ENCODE measurements at places on chromosomes 3 and 15.

DNA sequence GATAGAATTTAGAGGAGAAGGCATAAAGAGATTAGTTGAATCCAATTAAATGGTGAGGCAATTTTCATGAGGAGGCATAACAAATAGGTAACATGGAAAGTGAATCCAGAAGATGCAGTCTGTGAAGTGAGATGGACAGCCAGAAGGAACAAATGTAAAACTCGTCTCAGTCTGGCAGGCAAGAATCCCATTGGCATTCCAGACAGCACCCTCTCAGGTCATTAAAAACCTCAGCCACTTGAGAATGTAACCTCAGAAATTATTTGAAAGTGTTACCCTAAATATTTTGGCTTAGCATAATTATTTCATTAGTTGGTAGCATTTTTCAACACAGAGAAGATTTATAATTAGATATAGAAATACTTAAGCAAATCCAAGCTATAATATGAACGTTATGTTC is 342.3 kb downstream of the LRRC3B start:
- no peak overlapping the region for H3K4me3 ChIP-seq
- no peaks in the 10 kb centered on the region for H3K36me3 ChIP-seq
- no peaks in the 10 kb centered on the region for H3K4me1 ChIP-seq
- no peaks in the 10 kb centered on the region for H3K27me3 ChIP-seq
- no peak for DNase-seq

DNA sequence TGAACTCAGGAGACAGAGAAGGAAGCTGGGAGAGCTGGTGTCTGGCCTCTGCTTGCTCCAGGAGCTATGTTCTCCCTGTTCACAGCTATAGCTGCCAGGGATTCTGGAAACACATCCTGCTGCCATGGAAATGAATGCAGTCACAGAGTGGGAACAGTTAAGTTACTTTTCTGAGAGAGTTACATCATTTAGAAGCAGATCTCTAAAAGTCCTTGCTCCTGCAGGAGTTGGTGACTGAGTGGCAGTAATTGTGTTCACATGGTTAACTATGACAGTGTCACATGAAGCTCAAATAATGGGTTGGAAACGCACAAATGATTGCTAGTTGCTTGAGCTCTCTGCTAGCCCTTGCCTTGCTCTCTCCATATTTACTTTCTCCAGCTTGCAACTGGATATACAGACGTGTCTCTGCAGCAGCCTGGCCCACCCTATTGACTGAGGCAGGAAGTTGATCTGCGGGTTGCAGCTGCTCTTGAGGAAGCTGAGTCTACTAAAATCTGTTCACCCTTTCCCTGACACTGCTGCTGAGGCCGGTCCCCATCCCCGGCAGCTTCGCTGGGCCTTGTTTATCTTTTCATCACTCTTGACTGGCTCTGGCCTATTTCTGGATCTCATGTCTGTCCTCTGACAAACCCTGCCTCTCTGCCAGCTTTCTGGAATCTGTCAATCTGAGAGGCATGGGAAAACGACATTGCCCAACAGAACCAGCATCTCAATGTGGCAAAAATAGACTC is 16.7 kb upstream of the ISLR start:
- H3K4me3 ChIP-seq = no peak overlapping the region
- H3K4me1 ChIP-seq = peaks cover 24% of the 10 kb centered on the region
- no peak for DNase-seq
- H3K27ac ChIP-seq = no peak overlapping the region
- H3K27me3 ChIP-seq = peaks cover 17% of the 10 kb centered on the region

DNA sequence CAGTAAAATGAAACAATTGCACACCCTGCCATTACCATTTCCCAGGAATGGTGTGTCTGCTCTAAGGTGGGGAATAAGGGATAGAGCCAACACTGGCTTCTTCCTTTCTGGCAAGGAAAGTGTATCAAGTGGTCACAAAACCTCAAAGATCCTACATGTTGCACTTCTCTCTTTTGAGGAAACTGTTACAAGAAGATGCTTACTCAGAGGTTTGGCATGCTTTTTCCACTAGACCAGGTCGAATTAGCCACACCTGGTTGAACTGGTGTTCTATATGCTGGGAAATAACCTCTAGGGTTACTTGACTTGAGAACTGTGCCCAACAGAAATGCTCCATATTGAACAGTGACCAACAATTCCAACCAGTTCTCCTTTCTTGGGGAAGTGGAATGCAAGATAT is 102.9 kb downstream of the LRRN1 start:
- no peak overlapping the region for H3K4me3 ChIP-seq
- H3K27me3 ChIP-seq = no peaks in the 10 kb centered on the region
- DNase-seq = no peak
- H3K27ac ChIP-seq = no peak overlapping the region
- no peaks in the 10 kb centered on the region for H3K36me3 ChIP-seq

GRCh38 chr15:51757450-51757849 is 6.1 kb downstream of the TMOD2 start:
- peaks cover 19% of the 10 kb centered on the region for H3K27me3 ChIP-seq
- H3K27ac ChIP-seq = no peak overlapping the region
- no peak overlapping the region for H3K4me3 ChIP-seq
- H3K4me1 ChIP-seq = peaks cover 9% of the 10 kb centered on the region
- DNase-seq = no peak

- no peak for DNase-seq
- peaks cover 17% of the 10 kb centered on the region for H3K27me3 ChIP-seq
- H3K4me3 ChIP-seq = no peak overlapping the region
These were observed 484.5 kb upstream of the NR2F2 start for GRCh38 chr15:95845862-95846515.

GRCh38 chr3:48564022-48564421 is 441 bp upstream of the UCN2 start:
- H3K27me3 ChIP-seq = no peaks in the 10 kb centered on the region
- peaks cover 22% of the 10 kb centered on the region for H3K4me1 ChIP-seq
- no peak overlapping the region for H3K4me3 ChIP-seq
- H3K36me3 ChIP-seq = no peaks in the 10 kb centered on the region

DNA sequence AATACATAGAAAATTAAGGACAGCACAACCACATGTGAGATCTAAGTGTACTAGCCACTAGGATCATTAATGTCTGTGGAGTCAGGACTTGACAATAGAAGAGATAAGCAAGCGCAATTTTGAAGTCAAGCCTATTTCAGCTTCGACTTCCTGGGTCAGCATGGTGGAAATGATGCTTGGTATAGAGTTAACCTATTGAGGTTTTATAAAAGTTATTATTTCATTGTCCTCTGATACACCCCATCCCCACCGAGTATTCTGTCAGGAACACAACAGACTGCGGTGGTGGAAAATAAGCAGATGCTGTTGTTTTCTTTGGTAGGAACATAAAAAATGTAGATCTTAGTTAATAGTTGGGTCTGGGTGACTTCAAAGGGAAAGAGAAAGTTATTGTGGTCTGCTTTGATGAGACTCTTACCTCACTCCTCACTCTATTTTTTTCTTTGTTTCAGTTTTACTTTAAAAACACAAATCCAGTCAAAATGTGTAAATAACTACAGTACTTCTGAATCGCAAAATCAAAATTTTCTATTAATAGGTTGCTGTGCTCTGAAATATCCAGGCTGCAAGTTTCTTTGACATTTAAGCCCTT is 82.1 kb downstream of the IL5RA start:
- H3K27me3 ChIP-seq = peaks cover 14% of the 10 kb centered on the region
- peaks cover 9% of the 10 kb centered on the region for H3K4me1 ChIP-seq
- no peaks in the 10 kb centered on the region for H3K36me3 ChIP-seq
- H3K27ac ChIP-seq = no peak overlapping the region
- H3K4me3 ChIP-seq = peak overlapping the region; percentile 12
- peak; percentile 56 for DNase-seq

GRCh38 chr15:80744826-80745225 is 34.3 kb upstream of the CEMIP start:
- H3K4me1 ChIP-seq = no peaks in the 10 kb centered on the region
- H3K27ac ChIP-seq = no peak overlapping the region
- no peaks in the 10 kb centered on the region for H3K36me3 ChIP-seq
- H3K4me3 ChIP-seq = no peak overlapping the region
- no peak for DNase-seq

DNA sequence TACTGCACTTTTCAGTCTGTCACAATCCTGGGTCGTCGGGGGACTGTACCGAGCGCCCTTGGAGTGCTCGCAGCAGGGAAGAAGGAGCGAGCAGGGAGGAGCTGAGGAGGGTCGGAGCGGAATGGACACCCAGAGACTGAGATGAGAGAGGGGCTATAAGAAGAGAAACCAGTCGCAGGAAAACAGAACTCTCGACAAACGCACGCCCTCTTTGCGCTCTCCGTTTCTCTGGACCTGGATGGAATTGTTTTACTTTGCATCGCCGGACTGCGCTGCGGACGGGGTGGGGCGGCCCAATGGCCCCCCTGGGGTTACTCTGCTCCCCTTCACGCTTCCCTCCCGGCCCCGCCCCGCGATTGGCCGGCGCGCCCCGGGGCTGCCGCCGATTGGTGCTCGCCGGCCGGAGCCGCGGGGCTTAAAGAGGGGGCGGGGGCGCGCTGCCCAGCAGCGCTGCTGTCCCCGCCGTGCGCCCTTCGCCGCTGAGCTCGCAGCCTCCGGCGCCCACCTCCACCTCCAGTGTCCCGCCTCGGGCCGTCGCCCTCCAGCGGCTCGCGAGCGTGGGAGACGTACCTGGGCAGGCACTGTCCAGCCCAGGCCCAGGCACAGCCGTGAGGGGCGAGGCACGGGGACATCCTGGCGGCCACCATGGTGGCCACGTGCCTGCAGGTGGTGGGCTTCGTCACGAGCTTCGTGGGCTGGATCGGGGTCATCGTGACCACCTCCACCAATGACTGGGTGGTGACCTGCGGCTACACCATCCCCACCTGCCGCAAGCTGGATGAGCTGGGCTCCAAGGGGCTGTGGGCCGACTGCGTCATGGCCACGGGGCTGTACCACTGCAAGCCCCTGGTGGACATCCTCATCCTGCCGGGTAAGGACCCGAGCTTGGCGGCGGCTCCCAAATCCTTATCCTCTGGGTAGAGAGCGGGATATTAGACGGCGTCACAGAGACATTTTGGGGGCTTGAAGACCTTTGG is at the start of gene CLDN11:
CLDN11 (plus strand) TSS at position 447 of the 977 bp plus-strand sequence; CDS start at position 646, 199 bp downstream.
- H3K27ac ChIP-seq = no peak within 1 kb of the TSS
- H3K36me3 ChIP-seq = no peaks in the 10 kb centered on the region
- no peak for DNase-seq
- H3K4me1 ChIP-seq = peaks cover 10% of the 10 kb centered on the region
- peaks cover 56% of the 10 kb centered on the region for H3K27me3 ChIP-seq

GRCh38 chr3:52328536-52329080 is 12.5 kb downstream of the DNAH1 start:
- no peaks in the 10 kb centered on the region for H3K36me3 ChIP-seq
- H3K4me1 ChIP-seq = no peaks in the 10 kb centered on the region
- no peak overlapping the region for H3K4me3 ChIP-seq
- DNase-seq = no peak
- H3K27me3 ChIP-seq = no peaks in the 10 kb centered on the region

GRCh38 chr3:153078826-153079225 is 83.2 kb upstream of the RAP2B start:
- no peaks in the 10 kb centered on the region for H3K4me1 ChIP-seq
- H3K27me3 ChIP-seq = peaks cover 7% of the 10 kb centered on the region
- H3K36me3 ChIP-seq = no peaks in the 10 kb centered on the region
- H3K4me3 ChIP-seq = no peak overlapping the region
- no peak for DNase-seq

- no peak overlapping the region for H3K27ac ChIP-seq
- DNase-seq = no peak
- H3K36me3 ChIP-seq = peaks cover 55% of the 10 kb centered on the region
- peaks cover 24% of the 10 kb centered on the region for H3K4me1 ChIP-seq
- no peak overlapping the region for H3K4me3 ChIP-seq
- H3K27me3 ChIP-seq = no peaks in the 10 kb centered on the region
These were observed 98.6 kb downstream of the OXNAD1 start for GRCh38 chr3:16363636-16364035.

DNA sequence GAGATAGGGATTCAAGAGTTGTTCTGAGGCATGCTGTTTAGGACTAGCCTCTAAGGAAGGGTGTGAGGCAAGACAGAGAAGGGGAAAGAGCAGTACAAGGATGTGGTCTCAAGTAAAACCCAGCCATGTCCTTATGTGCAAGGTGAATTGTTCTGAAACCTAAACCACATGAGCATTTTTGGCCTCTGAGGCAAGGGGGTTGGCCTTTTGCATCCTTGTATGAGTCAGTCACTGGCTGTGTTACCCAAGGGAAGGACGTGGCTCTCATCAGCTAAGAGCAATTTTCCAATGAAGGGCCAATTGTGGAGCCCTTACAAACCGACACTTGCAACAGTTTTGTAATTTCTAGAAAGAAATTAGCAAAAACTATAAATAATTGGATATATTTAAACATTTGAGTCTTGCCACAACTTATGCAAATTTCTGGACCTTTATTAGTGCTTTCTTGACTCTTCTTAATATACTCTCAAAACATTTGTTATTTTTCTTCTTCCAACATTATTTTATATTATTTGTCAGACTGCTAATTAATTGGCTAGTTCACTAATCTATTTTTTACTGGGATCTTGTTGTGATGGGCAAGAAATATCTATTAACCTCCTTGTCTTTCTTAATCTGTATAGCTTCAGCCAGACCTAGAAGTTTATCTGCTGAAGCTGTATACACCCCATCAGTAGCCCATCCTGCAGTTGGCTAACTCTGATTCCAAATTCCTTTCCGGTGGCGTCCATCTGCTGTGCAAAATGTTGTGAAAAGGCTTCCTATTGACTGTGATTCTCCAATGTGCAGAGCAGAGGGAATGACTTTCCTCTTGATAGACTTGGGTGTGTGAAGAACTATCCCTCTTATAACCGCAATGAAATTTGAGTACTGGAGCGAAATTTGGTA is 97.7 kb upstream of the P2RY1 start:
- peak; percentile 66 for DNase-seq
- H3K36me3 ChIP-seq = no peaks in the 10 kb centered on the region
- no peak overlapping the region for H3K4me3 ChIP-seq
- H3K27me3 ChIP-seq = peaks cover 10% of the 10 kb centered on the region

GRCh38 chr3:58392181-58392580 is 41.5 kb downstream of the PDHB start:
- H3K4me3 ChIP-seq = no peak overlapping the region
- H3K36me3 ChIP-seq = peaks cover 35% of the 10 kb centered on the region
- DNase-seq = no peak
- H3K4me1 ChIP-seq = peaks cover 16% of the 10 kb centered on the region
- H3K27me3 ChIP-seq = no peaks in the 10 kb centered on the region

GRCh38 chr15:99953886-99954285 is 220.6 kb upstream of the LYSMD4 start:
- no peak overlapping the region for H3K4me3 ChIP-seq
- H3K4me1 ChIP-seq = peaks cover 7% of the 10 kb centered on the region
- H3K27ac ChIP-seq = no peak overlapping the region
- H3K36me3 ChIP-seq = no peaks in the 10 kb centered on the region

GRCh38 chr3:5013021-5013906 is 34.0 kb downstream of the BHLHE40 start:
- DNase-seq = no peak
- H3K27me3 ChIP-seq = no peaks in the 10 kb centered on the region
- peaks cover 67% of the 10 kb centered on the region for H3K4me1 ChIP-seq
- no peak overlapping the region for H3K4me3 ChIP-seq
- H3K36me3 ChIP-seq = peaks cover 2% of the 10 kb centered on the region

GRCh38 chr3:12603969-12604368 is 47.1 kb downstream of the MKRN2 start:
- DNase-seq = no peak
- no peaks in the 10 kb centered on the region for H3K27me3 ChIP-seq

DNA sequence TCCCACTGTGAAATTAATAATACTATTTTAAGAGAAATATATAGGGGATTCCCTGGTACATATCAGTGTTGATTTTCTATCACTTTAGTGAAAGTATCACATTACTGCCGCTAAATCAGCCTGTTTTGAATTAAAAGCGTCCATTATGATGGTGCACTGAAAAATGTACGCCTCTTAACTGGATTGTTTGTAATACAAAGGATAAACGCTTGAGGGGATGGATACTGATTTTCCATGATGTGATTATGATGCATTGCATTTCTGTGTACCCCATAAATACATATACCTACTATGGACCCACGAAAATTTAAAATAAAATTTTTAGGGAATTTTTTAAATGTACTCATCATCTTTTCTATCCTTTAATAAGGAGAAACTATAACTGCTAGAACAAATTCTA is 478.6 kb downstream of the MAGI1 start:
- H3K4me1 ChIP-seq = no peaks in the 10 kb centered on the region
- H3K4me3 ChIP-seq = no peak overlapping the region
- DNase-seq = no peak
- no peaks in the 10 kb centered on the region for H3K36me3 ChIP-seq
